HFFc6 (cell line): ENCODE measurements at places on chromosomes 3 and 15.

DNA sequence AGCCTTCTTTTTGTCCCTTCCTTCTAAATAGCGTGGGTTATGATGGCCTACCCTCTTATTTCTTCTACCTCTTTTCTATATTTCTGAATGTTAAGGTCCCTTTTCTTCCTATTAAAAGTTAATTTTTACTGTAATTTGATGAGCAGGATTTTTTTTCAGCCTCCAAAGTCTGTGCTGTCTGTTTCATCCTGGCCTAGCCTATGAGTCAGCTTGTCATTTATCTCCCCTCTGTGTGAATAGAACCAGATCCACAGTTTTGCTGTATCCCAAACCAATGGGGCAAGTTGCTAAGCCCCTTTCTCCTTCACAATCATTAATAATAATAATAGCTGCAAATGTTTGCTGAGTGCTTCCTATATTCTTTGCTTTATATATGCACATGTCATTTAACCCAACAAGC is 18.1 kb upstream of the C3orf38 start:
- DNase-seq: no peak

- peak; percentile 91 for DNase-seq
Observed at GRCh38 chr3:148955544-148956346, 35.6 kb upstream of the GYG1 start.

DNA sequence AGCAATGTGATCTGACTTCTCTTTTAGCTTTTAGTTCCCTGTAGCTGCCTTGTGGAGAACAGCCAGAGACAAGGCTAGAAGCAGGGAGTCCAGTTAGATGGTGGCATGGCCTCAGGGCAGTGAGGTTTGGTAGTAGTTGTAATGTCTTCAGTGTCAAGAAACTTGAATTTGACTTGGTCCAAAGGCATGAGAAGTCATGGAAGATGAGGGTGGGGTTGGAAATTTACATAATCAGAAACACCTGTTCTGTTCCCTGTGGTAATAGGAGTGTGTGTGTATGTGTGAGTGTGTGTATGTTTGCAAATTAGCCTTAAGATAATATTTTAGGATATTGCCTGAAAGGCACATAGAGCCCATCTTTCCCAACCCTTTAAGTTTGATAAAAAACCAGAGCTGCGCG is 55.2 kb upstream of the GCNT3 start:
- no peak for DNase-seq

GRCh38 chr15:32936283-32936918 is 218.6 kb downstream of the GREM1 start:
- DNase-seq: peak; percentile 50

- DNase-seq: no peak
Observed at GRCh38 chr3:165892565-165892964, 55.3 kb upstream of the BCHE start.

GRCh38 chr3:10873415-10873814 is 57.4 kb downstream of the SLC6A11 start:
- no peak for DNase-seq

- DNase-seq: no peak
Observed at GRCh38 chr15:76309601-76310330, 1.5 kb downstream of the ETFA start.
